ENCODE measurements at places on chromosomes 16 and 17.

GRCh38 chr16:1773703-1774447, 941 bp upstream of the MRPS34 start:
- peaks cover 27% of the 10 kb centered on the region for H3K4me1 ChIP-seq
- no peaks in the 10 kb centered on the region for H3K27me3 ChIP-seq
- no peak for DNase-seq
- peak overlapping the region; percentile 73 for H3K27ac ChIP-seq

DNA sequence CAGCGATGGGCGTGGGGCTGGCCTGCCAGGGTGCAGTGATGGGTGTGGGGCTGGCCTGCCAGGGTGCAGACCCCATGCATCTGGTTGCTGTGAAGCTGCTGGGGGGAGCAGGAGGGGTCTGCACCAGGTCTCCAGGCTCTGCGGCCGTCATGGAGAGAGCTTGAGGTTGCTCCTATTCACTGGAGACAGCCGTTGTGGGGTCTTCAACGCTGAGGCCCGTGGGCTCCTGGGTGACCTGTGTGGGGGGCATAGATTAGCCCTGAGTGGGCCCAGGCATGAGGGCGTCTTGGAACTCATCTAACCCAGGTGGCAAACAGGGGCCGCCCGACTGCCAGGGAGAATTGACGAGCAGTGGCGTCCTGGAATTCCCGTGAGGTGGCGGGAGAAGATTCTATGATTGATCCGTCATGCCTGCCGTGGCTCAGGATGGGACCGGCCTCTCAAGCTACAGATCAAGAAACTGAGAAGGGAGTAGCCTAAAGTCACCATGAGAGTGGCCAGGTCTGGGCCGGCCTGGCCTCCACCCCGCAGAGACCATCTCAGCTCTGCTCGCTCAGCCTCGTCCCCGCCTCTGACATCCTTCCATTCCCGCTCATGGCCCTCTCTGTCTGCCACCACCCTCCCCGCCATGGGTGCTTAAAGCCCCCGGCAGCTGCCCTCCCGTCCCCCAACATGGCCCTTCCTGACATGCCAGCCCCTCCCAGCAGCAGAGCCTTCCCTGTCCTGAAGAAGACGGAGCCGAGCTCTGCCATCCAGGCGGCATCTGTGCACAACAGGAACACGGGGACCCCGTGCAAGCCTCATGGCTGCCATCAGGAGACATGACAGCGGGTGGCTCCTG, 50.7 kb upstream of the ACSF3 start:
- H3K36me3 ChIP-seq: no peaks in the 10 kb centered on the region
- no peak overlapping the region for H3K27ac ChIP-seq
- DNase-seq: no peak
- no peaks in the 10 kb centered on the region for H3K27me3 ChIP-seq

DNA sequence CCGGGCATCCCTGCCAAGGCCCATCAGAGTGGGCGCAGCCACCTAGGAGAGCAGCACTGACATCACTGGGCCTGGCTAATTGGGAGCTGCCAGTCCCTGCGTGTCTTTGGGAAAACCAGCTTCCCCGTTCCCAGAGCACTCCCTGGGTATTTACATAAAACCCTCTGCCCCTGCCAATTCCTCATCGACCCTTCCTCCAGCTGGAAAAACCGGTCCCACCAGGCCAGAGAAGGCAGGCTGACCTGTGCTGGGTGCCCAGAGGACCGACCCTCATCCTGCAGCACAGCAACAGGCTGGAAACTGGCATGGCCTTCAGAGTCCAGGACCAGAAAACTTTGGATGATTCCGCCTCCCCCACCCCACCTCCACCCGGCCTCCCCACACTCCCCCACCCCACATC, 8.2 kb upstream of the FOXN1 start:
- no peak overlapping the region for H3K27ac ChIP-seq
- H3K4me3 ChIP-seq: no peak overlapping the region
- no peaks in the 10 kb centered on the region for H3K36me3 ChIP-seq
- H3K4me1 ChIP-seq: no peaks in the 10 kb centered on the region

GRCh38 chr16:27860091-27860490, 203.4 kb downstream of the GSG1L start:
- H3K36me3 ChIP-seq: no peaks in the 10 kb centered on the region
- no peak for DNase-seq
- no peak overlapping the region for H3K27ac ChIP-seq
- no peak overlapping the region for H3K4me3 ChIP-seq

- no peaks in the 10 kb centered on the region for H3K4me1 ChIP-seq
- no peaks in the 10 kb centered on the region for H3K27me3 ChIP-seq
- no peaks in the 10 kb centered on the region for H3K36me3 ChIP-seq
- H3K27ac ChIP-seq: no peak overlapping the region
- DNase-seq: no peak
These were observed 918 bp upstream of the NLRC3 start for GRCh38 chr16:3578121-3578520.

DNA sequence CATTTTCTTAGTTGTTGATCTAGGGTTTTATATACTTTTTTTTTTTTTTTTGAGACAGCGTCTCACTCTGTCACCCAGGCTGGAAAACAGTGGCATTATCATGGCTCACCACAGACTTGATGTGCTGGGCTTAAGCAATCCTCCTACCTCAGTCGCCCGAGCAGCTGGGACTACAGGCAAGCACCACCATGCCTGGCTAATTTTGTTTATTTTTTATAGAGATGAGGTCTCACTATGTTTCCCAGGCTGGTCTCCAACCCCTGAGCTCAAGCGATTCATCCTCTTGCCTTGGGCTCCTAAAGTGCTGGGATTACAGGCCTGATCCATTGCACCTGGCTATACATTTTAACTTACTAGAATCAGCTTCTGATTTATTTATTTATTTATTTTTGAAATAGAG, 34.2 kb upstream of the ATP2A3 start:
- H3K27me3 ChIP-seq: no peaks in the 10 kb centered on the region
- H3K27ac ChIP-seq: no peak overlapping the region
- no peaks in the 10 kb centered on the region for H3K4me1 ChIP-seq
- no peak for DNase-seq
- no peaks in the 10 kb centered on the region for H3K36me3 ChIP-seq
- H3K4me3 ChIP-seq: no peak overlapping the region

DNA sequence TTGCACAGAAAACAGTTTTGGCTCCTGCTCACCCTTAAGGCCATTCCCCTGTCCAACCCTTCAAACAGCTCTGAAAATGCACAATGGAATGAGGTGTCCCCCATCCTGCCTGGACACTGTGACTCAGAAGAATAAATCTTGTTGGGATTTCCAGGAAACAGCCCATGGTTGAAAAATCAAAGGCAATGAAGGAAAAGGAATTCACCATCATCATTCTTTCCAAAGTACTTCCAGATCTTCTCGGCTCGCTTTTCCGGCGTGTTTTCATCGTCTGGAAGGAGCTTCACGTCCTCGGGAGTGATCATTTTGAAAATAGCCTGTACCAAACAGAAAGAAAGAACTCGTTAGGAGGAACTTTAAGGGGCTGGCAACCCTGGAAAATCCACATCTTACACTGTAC, 4.3 kb downstream of the RCVRN start:
- no peaks in the 10 kb centered on the region for H3K27me3 ChIP-seq
- H3K27ac ChIP-seq: no peak overlapping the region
- peaks cover 8% of the 10 kb centered on the region for H3K4me1 ChIP-seq
- no peaks in the 10 kb centered on the region for H3K36me3 ChIP-seq

DNA sequence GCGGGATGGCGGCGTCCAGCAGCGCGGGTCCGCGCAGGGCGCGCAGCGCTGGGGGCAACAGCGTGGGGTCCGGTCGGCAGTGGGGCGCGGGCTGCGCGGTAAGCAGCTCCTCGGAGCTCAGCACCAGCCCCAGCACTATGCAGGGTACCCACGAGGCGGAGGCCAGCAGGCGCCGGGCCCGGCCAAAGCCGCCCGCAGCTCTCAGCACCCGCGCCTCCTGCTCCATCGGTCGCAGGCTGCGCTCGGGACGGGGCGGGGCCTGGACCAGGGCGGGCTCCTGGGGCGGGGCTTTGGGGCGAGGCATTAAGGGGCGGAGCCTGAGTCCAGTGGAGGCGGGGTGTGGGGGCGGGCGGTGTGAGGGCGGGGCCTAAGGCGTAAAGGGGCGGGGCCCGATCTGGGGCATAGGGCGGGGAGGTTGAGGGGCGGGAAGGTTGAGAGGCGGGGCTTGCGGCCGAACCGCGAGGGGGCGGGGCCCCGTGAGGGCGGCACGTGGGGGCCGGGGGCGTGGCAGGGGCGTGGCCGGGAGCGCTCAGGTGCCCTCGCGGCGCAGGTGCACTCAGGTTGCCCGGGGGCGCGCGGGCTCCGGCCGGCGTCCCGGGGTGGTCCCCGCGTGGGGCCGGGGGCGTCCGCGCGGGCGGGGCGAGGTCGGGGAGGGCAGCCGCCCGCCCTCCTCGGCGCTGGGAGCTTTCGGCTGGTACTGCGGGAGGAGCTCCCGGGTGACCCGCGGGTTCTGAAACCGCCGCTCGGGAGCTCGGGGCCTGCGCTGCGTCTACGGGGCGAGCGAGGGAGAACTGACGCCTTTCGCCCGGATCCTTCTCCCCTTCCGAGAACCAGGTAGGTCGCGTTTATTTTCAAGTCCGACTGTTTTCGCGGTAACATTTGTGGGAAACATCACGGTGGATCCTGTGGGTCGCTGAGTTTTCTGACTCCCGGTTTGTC, 1.4 kb upstream of the SLC22A31 start:
- no peak overlapping the region for H3K27ac ChIP-seq
- DNase-seq: peak; percentile 83
- no peaks in the 10 kb centered on the region for H3K36me3 ChIP-seq
- peak overlapping the region; percentile 38 for H3K4me3 ChIP-seq
- H3K27me3 ChIP-seq: no peaks in the 10 kb centered on the region

DNA sequence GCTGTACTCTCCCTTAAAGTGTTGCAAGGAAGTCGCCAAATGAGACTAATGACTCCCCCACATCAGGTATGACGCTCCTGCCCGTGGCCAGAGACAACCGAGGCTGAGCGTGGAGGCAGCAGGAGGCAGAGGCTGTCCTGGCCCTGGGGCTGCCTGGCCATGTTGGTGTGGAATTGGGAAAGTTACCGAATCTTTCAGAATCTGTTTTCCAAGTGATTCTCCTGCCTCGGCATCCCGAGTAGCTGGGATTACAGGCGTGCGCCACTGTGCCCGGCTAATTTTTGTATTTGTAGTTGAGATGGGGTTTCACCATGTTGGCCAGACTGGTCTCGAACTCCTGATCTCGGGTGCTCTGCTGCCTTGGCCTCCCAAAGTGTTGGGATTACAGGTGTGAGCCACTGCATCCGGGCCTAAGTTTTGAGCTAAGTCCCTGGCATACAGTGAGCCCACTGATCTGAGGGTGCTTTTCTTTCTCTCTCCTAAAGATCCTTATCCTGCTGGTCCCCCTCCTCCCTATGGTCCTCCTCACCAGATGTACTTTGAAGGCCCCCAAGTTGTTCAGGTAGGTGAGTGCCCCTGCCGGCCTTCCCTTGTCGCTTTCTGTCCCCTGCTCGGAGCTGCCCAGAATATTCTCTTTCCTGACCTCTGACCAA, 700 bp downstream of the LITAFD start:
- H3K27ac ChIP-seq: no peak overlapping the region
- no peaks in the 10 kb centered on the region for H3K36me3 ChIP-seq
- DNase-seq: no peak
- H3K4me1 ChIP-seq: peaks cover under 1% of the 10 kb centered on the region
- H3K4me3 ChIP-seq: no peak overlapping the region

DNA sequence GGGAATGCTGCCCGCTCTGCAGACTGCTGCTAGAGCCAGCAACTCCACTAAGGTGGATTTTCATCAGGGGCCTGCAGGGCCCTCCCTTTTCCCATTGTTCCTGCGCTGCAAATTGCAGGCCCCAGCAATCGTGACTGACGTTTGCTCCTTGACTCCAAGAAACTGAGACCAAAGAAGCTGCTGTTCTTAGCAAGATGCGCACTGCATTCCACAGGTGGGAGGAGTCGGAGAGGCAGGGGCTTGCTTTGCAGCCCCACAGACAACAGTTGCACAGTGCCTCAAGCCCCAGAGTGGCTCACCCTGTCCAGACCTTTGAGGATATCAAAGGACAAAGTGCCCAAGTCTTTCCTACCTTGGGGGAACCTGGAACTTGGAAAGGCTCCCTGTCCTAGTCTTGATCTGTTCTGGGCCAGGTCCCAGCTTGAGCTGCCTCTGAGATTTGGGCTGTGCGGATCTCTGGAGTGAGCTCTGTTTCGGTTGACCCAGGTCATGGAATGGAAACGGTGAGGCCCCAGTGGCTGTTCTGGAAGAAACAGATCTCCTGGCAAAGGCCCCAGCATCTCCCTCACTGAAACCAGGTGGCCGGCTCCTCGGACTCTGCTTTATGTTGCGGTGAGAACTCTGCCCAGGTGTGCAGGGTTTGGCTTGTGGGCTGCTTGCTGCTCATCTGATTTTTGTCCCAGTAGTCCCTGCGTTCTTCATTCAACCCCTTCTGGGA, 24.9 kb downstream of the PLCD3 start:
- H3K27ac ChIP-seq: no peak overlapping the region
- no peaks in the 10 kb centered on the region for H3K27me3 ChIP-seq
- DNase-seq: no peak
- no peak overlapping the region for H3K4me3 ChIP-seq
- peaks cover 53% of the 10 kb centered on the region for H3K4me1 ChIP-seq

- H3K36me3 ChIP-seq: no peaks in the 10 kb centered on the region
- no peaks in the 10 kb centered on the region for H3K27me3 ChIP-seq
- H3K4me3 ChIP-seq: no peak overlapping the region
- DNase-seq: no peak
- H3K27ac ChIP-seq: no peak overlapping the region
These were observed 207.0 kb upstream of the COX10 start for GRCh38 chr17:13862346-13862745.

- peaks cover 31% of the 10 kb centered on the region for H3K4me1 ChIP-seq
- no peaks in the 10 kb centered on the region for H3K36me3 ChIP-seq
- H3K4me3 ChIP-seq: no peak overlapping the region
- peak overlapping the region; percentile 6 for H3K27ac ChIP-seq
These were observed 36.8 kb upstream of the BCAR1 start for GRCh38 chr16:75288181-75288580.

GRCh38 chr17:75228305-75228704, 22.8 kb downstream of the NUP85 start:
- H3K4me3 ChIP-seq: no peak overlapping the region
- no peak for DNase-seq
- no peaks in the 10 kb centered on the region for H3K36me3 ChIP-seq
- H3K4me1 ChIP-seq: no peaks in the 10 kb centered on the region
- no peak overlapping the region for H3K27ac ChIP-seq
- no peaks in the 10 kb centered on the region for H3K27me3 ChIP-seq

GRCh38 chr17:37066322-37067255, 117.8 kb downstream of the AATF start:
- peaks cover 6% of the 10 kb centered on the region for H3K4me1 ChIP-seq
- H3K4me3 ChIP-seq: no peak overlapping the region
- H3K27me3 ChIP-seq: no peaks in the 10 kb centered on the region
- H3K27ac ChIP-seq: no peak overlapping the region

DNA sequence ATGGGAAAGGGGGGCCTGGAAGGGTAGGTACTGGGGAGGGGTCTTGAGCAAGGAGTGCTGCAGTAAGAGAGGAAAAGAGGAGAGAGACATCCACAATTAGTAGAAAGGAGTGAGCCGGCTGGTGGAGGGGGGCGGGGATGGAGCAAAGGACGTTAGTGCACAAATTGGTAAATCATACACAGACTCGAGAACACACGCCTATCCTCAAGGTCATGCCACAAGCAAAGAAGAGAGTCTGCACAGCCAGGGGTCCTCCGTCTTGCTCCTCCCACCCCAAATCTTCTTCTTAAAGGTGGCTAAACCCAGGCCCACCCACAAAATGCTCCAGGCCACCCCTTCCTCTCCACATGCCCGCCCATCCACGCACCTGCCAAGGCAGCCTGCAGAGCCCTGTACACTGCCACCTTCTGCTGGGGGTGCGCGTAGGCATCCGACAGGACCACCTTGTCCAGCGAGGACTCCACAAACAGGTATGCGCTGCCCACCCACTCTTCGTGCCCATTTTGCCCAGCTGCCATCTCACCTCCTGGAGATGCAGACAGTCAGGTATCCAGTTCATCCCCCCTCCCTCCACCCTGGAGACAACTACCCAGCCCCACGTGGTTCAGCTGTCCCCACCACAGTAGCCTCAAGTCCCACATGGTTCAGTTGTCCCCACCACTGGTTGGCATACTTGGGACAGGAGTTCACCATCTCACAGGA, 3.4 kb downstream of the TRADD start:
- H3K4me1 ChIP-seq: peaks cover 17% of the 10 kb centered on the region
- H3K4me3 ChIP-seq: no peak overlapping the region
- H3K36me3 ChIP-seq: no peaks in the 10 kb centered on the region
- DNase-seq: no peak

Data from testis (tissue), 5 donors.